ENCODE measurements at places on chromosomes 13 and 19.

GRCh38 chr13:40031031-40031430 is 375.6 kb downstream of the COG6 start:
- no peak for DNase-seq

DNA sequence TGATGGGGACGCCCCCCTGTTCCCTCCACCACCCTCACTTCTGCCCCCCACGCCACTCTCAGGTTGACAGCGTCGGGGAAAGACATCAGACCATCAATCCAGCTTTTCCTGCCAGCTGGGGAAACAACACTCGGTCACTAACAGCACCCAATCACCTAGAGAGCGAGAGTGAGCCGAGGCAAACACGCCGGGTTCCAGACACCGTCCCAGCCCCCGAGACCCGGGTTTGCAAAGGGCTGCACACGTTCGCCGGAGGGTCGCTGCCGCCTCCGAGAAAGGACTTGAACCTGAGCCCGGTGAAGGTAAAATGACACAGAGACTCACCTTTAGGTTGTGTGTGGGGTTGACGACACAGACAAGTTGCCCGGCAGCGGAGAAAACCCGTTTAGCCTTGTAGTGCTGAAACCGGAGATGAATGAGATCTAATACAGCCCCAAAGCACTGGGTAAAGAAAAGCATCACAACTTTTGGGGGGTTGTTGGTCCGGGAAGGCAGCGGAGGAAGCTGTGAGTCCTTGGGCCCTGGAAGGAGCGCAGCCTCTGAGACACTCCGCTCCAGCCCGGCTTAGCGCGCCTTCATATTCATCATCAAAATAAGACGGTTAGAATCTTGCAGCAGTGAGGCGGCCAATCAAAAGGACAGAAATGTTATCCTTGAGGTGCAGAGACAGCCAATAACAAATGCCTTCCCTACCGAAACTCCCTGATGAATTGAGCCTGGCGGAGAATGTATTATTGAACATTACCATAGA is at the start of gene SIAH3:
Gene SIAH3, minus strand, starts transcription at position 583 of the 751 bp plus-strand sequence. Its CDS starts 124 bp downstream, at position 459.
- DNase-seq = peak; percentile 11

- no peak for DNase-seq
Observed at GRCh38 chr13:22893777-22894176, 287.0 kb upstream of the SGCG start.

- DNase-seq = no peak
Observed at GRCh38 chr13:33937373-33938098, 119.6 kb downstream of the RFC3 start.

GRCh38 chr19:33193865-33194362 is at the start of gene LRP3:
Gene LRP3 (plus strand): TSS chr19:33194330. CDS start chr19:33194786, 456 bp downstream.
- DNase-seq = no peak

GRCh38 chr13:68099631-68100030 is 869.5 kb upstream of the PCDH9 start:
- DNase-seq = no peak

GRCh38 chr19:52494518-52494917 is 33.0 kb upstream of the ZNF808 start:
- DNase-seq = no peak

- DNase-seq = no peak
Observed at GRCh38 chr13:86051134-86052103, 252.2 kb upstream of the SLITRK6 start.

GRCh38 chr19:42552086-42553065 is 24.1 kb upstream of the CEACAM1 start:
- no peak for DNase-seq

DNA sequence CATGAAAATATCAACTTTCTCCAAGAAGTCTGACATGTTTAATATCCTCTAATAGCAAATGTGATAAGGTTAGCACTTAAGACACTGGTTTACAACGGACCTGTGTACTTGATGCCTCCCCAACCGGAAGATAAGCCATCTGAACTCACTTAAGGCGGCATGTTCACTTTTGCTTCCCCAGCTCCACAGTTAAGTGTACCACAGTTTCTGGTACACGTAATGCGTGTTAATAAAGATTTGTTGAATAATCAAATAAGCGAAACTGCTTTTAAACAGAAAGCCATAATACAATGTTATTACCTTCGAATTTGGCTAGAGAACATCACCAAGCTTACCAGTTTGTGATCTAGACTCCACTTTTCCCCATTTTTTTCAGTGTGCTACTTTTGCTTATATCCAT is 1.4 kb upstream of the PAN3 start:
- peak; percentile 9 for DNase-seq

- no peak for DNase-seq
Observed at GRCh38 chr13:84430446-84430845, 548.2 kb upstream of the SLITRK1 start.

- DNase-seq = no peak
Observed at GRCh38 chr19:58575183-58576041, 2.3 kb upstream of the MZF1 start.

DNA sequence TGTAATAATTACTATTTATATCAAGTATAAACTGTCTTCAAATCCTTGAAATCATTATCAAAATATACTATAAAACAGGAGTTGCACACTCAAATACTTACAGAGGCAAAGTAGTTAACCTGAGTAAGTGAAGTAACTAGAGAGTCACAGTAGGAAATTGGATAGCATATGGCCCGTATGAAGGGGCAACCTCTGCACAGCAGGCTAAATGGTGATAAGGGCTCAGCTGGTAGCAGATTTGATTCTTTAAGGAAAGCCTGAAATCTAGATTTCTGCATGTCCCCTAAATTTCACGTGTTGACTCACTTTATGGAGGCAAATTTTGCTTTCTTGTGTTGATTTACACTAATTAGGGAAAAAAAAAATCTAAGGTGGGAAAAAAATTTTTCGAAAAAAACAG is 46.4 kb downstream of the STOML3 start:
- DNase-seq = no peak

GRCh38 chr13:32811297-32811800 is 204.9 kb upstream of the KL start:
- DNase-seq = no peak

DNA sequence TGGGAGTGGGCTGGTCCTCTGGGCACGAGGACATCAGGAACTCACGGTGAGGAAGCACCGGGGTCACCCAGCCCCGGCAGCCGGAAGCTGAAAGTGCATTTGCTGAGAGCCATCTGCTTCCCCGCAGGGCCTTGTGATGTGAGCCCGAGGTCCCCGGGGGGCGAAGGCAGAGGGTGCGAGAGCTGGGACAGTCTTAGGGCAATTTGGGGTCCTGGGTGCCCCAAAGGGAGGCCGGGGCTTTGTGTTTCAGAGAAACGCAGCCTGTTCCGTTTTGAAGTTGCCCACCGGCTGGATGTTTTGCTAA is 4.8 kb downstream of the F2RL3 start:
- no peak for DNase-seq

DNA sequence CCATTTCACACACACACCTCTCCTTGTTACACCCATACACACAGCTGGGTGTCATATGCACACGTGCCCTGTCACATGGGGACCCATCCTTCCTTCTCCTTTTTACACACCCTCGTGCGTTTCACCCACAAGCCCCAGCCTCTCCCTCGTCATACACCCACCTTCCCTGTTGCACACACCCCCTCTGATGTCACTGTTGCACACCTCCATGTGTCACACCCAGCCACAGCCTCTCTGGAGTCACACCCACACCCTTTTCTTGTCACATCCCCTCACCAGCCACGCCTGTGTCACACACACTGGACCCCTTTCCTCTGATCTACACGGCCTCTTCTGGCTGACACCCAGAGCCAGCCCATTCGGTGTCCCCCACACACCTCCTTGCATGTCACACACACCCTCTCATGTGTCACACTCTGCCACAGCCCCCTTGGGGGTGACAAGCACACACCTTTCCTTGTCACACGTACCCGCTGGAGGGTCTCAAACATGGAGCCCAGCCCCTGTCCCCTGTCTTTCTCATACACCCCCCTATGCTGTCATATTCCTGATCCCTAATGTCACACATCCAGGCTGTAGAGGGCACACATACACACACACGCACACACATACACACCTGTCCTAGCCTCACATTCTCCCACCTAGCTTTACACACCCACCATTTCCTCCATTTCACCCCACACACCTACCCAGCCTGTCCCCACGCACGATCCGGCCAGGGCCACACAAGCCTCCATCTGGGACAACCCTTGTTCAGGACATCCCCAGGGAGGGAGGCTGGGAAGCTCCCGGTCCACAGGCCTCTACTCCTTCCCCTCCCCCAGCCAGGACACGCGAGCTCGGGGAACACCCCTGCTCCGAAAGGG is 1.4 kb downstream of the NOVA2 start:
- DNase-seq = peak; percentile 34

- DNase-seq = no peak
Observed at GRCh38 chr13:107170270-107170931, 602.5 kb upstream of the ARGLU1 start.

DNA sequence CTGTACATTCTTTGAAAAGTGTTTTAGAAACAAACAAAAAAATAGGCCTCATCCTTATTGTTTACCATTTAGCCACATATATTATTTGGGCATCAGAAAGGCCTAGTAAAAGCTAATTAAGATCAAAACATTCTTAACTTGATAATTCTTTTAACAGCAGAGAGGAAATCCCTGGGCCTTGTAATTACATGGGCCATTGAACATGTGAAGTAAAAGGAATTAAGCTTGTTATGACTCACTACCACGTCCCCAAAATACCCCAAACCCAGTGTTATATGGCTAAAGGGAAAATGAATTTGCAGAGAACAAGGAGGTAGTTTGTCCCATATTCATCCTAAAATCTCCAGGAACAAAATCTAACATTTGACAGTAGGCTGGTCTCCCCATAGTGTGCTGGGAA is 439.8 kb downstream of the ITGBL1 start:
- DNase-seq = no peak

GRCh38 chr13:50548586-50548985 is 294.9 kb downstream of the DLEU7 start:
- no peak for DNase-seq

GRCh38 chr13:75855216-75855615 is 219.1 kb downstream of the LMO7 start:
- no peak for DNase-seq

- peak; percentile 31 for DNase-seq
Observed at GRCh38 chr19:15330801-15331418, 1.4 kb downstream of the BRD4 start.

- no peak for DNase-seq
Observed at GRCh38 chr19:2180881-2181632, 17.3 kb downstream of the DOT1L start.

DNA sequence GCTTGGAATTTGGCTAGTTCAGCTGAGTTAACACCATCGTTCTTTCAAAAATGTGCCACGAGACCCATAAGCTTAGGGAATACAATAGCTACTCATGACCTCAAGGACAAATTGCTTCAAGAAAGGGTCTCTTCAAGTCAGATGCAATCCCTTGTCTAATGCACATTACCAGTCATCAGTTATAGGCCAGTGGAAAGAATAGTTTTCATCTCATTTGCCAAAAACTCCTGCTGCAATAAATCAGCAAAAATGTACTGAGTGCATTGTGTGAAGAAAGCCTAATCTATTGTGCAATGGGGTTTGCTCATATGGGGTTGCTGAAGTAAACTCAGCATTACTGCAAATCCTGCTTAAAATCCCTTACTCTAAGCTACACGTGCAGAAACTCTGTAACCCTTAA is 208.3 kb upstream of the NBEA start:
- no peak for DNase-seq

DNA sequence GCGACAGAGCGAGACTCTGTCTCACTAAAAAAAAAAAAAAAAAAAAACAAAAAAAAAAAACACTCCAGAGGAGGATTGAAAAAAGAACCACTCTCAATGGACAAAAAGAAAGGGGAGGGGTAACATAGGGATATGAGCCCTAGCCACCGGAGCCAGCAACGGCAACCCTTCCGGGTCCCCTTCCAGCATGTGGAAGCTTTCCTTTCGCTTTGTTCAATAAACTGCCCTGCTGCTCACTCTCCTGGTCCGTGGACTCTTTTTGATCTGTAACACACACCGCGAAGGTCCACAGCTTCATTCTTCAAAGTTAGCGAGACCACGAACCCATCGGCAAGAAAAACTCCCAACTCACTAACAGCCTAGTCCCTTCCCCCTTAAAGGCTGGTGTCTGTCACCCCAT is 1.0 kb upstream of the REX1BD start:
- DNase-seq = no peak

DNA sequence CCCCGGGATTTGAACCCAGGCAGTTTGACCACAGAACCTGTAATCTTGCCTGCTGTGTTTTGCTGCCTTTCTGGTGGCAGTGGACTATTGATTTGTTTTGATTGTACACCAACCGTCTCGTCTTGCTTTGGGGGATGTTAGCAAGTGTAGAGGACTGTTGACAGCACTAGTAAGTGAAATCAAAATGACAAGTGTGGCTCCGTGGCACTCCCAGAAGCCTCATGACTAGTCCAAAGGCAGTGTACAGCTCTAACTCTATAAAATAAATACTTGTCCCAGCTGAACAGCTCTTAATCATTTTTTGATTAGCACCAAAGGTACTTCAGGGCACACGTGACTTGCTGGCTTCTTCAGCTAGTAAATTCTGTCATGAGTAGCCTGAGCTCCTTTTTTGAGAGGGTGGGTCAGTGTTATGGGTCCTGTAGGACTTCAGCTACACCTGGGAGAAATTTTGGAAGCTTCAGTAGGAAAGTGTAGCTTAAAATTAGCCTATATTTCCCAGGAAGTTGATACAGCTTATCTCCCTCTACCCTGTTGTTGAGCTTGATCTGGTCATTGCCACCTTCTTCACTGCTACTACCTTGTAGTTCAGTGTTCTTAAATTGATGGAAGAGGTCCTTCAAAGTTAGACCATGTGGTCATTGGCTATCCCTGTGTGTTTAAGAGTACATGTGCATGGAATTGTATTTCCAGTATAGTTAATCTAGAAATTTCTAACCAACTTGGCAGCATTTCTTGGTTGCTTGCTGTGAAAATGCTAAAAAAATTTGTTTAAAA is 15.1 kb downstream of the TM9SF2 start:
- no peak for DNase-seq

- no peak for DNase-seq
Observed at GRCh38 chr19:58569943-58570670, 3.0 kb downstream of the MZF1 start.

DNA sequence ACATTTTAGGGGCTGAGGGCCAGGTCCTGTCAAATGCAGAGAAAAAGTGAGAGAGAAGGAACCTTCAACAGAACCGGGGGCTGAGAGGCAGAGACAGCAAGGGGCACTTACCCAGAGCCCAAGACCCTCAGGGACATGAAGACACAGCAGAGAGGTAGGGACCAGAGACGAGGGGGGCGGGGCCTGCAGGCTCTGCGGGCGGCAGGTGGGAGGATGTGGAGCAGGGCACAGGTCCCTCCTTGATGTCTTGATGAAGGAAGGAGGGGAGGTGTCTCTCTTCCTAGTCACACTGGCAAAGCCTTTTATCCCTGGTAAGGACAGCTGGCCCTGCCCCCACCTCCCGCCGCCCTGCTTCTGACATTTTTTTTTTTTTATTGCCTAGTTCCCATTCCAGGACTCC is at the start of gene KLK14:
Gene KLK14, minus strand, starts transcription at position 277 of the 400 bp plus-strand sequence. Its CDS starts 273 bp downstream, at position 4.
- DNase-seq = no peak

- DNase-seq = no peak
Observed at GRCh38 chr13:73216381-73216831, 157.6 kb downstream of the KLF5 start.

Measured in stimulated activated naive CD4-positive, alpha-beta T cell (primary cell).